ENCODE measurements at places on chromosomes 16 and 17. TPM values are rescaled to one million over a fixed set of nuclear protein-coding genes. Genes with fewer than 3 reads are reported as not detected.
A peak's percentile ranks its signal among the peaks of the same experiment; 100 is the strongest.

The KRTAP4-4 gene
- total RNA-seq: not detected

The PNMT gene
- 1.9 TPM for total RNA-seq

The DPEP3 gene
- 0.40 TPM for total RNA-seq

The CHST5 gene
- total RNA-seq: not detected

The XYLT1 gene
- 10.1 TPM for total RNA-seq

The CLEC19A gene
- not detected for total RNA-seq

The SHMT1 gene
- total RNA-seq: 42.3 TPM

DNA sequence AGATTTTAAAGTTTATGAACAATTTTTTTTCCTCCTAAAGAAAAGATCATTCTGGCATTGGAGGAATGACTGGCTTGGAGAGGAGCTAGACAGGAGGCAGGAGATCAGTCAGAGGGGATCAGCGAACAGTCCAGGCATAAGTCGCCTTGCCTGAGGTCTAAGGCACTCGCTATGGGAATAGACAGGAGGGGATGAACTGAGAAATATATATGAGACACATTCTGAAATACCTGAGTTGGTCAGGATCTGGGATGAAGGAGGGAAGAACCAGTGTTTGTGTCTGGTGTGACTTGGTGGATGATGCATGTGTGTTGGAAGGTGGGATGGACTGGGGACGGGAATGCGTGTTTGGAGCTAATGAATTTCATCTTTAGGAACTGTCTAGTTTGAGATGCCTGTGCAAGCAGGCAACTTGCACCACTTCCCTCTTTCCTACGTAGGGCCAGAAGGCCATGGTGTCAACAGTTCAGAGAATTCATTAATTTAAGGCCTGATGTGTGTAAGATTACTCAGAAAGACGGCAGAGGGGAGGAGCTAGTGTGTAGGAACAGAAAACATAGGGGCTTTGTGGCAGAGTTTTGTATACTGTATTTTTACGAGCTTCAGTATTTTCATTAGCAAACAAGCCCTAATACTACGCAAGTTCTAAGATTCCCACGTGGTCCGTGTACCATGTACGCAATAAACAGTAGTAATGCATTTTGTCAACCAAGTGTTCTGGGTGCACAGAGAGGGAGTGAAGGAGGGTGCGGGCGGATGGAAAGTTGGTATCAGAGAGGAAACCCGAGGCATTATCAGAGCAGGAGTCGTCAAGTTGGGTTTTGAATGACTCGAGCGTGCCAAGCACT, 825 bp downstream of the HEATR6 start:
- DNase-seq: peak; percentile 50

DNA sequence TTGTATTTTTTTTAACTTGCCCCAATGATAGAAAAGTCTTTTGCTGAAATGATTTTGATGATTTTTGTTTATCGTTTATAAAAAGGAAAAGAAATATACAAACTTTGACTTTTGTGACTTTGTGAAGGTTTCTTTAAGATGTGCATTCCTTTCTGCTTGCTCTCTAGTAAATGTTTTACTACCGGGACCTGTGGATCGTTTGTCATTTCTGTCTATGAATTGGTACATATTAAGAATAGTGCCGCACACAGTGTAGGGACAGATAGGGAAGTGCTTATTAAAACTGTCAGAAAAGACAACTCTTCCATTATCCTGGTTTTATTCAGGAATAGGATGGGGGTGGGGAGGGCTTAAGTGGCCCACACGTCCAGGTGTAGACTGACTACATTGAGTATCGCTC, 8.1 kb upstream of the PSMC5 start:
- no peak for DNase-seq

DNA sequence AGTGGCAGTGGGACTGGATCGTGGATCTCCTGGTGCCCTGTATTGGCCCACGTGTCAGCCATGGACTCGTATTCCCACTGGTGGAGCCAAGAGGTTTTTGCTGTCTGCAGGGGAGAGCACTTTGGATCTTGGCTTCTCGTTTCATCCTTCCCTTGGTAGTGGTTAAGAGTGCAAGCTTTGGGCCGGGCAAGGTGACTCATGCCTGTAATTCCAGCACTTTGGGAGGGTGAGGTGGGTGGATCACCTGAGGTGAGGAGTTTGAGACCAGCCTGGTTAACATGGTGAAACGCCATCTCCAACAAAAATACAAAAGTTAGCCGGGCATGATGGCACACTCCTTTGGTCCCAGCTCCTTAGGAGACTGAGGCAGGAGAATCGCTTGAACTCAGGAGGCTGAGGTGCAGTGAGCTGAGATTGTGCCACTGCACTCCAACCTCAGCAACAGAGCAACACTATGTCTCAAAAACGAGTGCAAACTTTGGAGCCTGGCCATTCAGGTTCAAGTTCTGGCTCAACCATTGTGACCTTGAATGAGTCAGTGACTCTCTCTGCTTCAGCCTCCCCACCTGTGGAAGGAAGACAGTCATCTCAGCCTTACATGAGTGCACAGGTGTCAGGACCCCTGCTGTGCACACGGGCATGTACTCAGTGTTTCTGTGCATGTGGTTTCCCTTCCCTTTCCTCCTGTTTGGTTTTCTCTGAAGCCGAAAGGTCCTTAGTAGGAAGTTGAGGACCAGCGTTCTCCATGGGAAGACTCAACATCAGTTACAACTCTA, 57.4 kb downstream of the PLCG2 start:
- DNase-seq: no peak

DNA sequence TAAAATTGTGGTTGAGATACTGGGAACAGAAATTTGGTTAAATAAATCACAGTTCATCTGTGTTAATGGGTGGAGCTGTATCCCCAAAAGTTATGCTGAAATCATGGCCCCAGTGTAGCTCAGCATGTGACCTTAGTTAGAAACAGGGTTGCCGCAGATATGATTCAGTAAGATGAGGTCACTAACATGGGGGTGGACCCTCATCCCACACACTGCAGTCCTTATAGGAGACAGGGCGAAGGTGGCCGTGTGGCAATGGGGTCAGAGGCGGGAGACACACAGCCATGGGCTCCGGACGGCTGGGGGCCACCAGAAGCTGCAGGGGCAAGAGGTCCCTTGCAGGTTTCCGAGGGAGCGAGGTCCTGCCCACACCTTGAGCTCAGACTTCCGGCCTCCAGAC, 10.7 kb downstream of the GALNS start:
- no peak for DNase-seq

- no peak for DNase-seq
Measured at GRCh38 chr17:82323514-82324234, 6.3 kb upstream of the CD7 start.

DNA sequence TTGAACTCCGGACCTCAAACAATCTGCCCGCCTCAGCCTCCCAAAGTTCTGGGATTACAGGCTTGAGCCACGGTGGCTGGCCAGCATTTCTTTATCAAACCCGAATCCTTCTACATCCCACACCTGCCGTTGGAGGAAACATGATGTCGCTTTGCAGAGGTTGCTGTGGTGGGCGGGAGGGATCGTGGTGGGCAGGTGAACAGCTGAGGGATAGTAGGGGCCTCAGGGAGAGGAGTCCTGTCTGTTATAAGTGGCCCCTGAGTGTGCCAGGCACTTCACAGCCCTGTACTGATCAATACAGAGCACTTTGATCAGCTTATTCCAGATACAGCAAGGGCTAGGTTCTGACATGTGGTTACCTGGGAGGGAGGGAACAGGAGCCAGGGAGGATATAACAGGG, 76.5 kb downstream of the CYLD start:
- no peak for DNase-seq

DNA sequence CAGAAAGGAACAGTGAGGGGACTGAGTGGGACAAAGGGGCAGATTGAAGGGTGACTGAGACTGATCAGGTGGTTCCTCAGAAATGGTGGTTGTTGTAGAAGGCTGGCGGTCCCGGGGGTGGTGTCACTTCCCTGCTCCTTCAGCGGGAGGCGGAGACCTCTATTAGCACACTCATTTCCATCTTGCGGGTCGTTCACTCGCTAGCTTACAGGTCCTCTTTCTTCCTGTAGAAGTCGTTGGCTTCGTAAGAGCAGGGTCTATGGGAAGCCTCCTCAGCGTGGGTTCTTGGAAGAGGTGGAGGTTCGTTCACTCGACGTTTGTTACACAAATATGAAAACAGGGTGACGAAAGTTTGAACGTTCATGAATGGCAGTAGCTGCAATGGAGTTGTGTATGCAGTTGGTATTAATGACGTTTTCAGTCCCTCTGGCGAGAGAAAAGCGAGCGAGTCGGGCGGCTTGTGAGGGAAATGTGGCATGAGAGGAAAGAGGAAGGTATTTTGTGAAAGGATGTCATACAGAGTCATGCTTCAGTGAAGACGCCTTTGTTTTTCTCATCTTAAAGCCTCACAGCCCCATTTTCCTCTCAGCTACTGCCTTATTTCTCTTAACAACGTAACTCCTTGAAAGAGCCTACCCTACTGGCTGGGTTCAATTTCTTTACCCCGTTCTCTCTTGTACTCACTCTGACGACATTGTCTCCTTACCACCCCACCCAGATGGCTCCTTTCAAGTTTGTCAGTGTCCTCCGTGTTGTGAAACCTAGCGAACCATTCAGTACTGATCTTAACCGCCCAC, 667 bp downstream of the EFCAB13 start:
- DNase-seq: peak; percentile 84

DNA sequence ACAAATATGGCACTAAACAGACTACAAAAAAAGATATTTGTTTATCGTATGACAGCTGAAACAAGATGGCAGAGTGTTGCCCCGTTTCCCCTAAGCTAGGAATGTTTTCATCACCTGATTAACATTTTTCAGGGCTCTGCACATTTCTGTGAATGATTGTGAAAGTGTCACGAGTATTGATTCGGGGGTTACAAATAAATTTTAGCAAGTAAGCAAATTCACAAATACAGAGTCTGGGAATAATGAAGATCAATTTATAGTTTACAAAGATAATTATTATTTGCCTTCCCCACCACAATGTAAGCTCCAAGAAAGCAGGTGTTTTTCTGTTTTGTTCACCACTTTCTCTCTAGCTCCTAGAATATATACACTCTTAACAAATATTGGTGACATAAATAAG, 361.2 kb upstream of the ERCC4 start:
- DNase-seq: no peak

GRCh38 chr17:54891176-54891821, 9.4 kb upstream of the TOM1L1 start:
- DNase-seq: peak; percentile 70

DNA sequence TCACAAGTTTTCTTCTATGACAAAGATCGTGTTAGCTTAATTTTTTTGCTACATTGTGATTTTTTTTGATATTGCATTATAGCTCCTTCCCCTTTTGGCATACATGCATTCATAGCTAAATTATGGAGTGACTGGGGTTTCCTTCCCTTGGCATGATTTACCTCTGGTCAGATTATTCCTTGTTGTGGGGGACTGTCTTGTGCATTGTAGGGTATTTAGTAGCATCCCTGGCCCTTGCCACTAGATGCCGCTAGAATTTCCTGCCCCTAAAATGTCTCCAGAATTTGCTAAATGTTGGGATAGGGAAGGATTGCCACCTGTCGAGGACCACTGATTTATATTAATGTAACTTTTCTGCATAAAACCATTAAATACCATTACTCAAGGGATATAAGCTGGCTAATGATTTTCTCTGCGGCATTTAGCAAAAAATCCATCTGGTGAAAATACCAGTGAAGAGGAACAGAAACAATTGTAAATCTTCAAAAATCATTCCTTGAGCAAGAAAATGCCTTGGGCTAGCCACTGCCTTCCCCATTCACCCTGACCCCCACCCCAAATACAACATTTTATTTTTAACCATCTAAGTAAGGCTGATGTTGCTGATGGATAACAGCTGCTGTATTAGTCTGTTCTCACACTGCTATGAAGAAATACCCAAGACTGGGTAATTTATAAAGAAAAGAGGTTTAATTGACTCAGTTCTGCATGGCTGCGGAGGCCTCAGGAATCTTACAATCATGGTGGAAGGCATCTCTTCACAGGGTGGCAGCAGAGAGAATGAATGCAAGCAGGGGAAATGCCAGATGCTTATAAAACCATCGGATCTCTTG, 195.2 kb downstream of the MAP2K6 start:
- peak; percentile 47 for DNase-seq

DNA sequence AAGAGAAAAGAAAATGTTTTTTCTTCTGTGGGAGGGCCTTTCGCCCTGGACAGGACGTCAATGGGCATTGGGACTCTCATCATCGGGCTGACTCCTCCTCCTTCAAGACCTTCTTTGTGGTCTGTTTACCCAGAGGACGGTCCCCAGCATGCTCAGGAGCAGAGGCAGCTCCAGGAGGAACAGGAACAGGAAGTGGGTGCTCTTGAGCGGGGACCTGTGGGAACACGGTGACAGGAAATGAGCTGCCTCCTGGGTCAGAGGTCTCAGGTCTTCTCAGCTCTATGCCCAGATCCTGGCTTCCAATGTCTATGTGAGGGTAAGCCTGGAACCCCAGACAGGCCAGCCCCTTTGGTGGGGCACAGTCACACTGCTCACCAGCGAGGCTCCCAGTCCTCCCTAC, 12.2 kb downstream of the CD300LD start:
- DNase-seq: no peak

- DNase-seq: peak; percentile 26
Measured at GRCh38 chr17:59620518-59621259, 994 bp downstream of the CLTC start.

Measured in lung (tissue), 17 donors.